Forelimb muscle (tissue), 1 donor: ENCODE measurements at places on chromosomes 2 and 18.

DNA sequence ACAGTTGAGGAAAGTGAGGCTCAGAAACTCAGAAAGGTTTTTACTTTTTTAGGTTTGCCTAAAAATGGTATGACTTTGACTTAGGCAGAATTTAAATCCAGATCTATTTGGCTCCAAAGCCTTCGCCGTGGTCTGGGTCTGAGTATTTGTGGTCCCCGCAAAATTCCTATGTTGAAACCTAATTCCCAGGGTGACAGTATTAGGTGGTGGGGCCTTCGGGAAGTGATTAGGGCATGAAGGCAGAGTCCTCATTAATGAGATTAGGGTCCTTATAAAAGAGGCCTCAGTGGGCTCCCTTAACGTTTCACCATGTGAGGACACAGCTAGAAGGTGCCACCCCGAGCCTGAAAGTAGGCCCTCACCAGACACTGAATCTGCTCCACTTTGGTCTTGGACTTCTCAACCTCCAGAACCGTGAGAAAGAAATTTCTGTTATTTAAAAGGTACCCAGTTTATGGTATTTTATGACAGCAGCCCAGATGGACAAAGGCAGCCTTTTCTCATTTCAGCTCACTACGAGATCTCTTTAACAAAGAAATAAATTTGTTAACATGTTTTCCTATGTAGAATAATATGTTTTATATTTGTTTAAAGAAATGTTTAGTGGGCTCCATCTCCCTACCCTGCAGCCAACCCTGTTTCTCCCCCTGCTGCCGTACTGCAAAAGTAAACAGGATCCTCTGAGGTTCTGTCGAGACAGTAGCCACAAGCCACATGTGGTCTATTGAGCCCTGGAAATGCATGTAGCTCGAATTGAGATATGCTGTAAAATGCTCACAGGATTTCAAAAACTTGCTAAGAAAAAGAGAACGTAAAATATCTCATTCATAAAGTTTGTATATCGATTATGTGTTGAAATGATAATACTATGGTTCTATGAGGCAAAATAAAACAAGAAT is 80.6 kb downstream of the MOGAT1 start:
- DNase-seq = no peak

- no peak for DNase-seq
These were observed 36.5 kb upstream of the HTR2B start for GRCh38 chr2:231161252-231161839.

GRCh38 chr18:45764000-45764686 is 40.2 kb downstream of the SLC14A1 start:
- DNase-seq = no peak

GRCh38 chr2:9877026-9877425 is 33.8 kb downstream of the TAF1B start:
- no peak for DNase-seq

DNA sequence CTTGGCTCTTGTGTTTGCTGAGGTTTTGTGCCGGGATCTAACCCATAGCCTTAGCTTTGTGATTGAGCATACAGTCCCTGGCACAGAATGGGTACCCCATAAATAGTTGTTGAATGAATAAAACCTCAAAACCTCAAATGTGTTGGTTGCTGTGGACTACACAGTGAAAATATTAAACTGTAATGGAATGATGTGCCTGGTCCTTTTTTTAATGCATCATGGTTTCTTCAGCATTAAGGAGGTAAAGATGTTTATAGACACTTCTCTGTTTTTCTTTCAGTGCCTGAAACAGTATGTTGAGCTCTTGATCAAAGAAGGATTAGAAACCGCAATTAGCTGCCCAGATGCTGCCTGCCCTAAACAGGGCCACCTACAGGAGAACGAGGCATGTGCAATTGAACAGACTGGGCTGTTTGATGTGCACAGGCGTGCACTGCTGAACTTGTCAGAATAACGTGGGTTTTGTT is 97.0 kb downstream of the RNF144A start:
- no peak for DNase-seq

DNA sequence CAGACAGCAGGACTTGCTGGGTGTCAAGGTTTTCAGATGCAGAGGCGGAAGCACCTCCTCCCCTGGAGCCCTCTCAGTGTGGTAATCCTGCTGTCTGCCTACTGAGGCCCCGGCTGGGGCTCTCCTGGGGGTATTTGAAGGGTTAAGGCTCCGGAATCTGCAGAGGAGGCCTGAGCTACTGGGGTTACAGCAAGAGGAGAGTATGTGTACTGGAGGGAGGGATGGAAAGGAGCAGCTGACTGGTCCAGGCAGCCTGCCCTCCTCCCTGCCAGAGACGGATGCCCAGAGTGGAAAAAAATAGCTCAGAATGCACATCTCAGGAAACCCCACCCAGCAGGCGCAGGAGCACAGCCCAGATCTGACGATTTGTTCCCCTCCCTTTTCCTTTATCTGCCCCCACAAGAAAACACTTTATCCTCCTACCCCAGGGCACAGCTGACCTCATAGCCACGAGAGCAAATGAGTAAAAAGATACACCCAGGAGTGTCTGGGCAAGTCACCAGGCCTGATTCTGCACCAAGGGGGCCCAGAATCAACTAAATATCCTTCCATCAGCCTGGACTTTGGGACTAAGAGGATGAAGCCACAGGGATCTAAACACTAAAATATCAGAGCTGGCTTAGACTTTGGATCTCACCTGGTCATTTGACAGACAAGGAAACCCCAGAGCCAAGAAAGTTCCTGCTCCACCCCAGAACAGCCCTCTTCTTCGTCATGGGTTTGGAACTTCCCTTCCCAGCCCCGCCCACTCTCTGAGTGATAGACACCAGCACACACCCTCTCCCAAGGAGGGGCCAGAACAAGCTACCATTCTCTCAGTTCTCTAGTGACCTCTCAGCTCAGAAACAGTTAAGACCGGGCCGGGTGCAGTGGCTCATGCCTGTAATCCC is 5.5 kb downstream of the TMBIM1 start:
- peak; percentile 86 for DNase-seq

GRCh38 chr18:74526488-74526887 is 7.8 kb upstream of the CNDP1 start:
- no peak for DNase-seq
